Activated CD4-positive, alpha-beta T cell treated with anti-CD3 and anti-CD28 coated beads, Interleukin-2, amount 50 U/mL, for 16 hours (primary cell): ENCODE measurements at places on chromosomes 6 and 20.

DNA sequence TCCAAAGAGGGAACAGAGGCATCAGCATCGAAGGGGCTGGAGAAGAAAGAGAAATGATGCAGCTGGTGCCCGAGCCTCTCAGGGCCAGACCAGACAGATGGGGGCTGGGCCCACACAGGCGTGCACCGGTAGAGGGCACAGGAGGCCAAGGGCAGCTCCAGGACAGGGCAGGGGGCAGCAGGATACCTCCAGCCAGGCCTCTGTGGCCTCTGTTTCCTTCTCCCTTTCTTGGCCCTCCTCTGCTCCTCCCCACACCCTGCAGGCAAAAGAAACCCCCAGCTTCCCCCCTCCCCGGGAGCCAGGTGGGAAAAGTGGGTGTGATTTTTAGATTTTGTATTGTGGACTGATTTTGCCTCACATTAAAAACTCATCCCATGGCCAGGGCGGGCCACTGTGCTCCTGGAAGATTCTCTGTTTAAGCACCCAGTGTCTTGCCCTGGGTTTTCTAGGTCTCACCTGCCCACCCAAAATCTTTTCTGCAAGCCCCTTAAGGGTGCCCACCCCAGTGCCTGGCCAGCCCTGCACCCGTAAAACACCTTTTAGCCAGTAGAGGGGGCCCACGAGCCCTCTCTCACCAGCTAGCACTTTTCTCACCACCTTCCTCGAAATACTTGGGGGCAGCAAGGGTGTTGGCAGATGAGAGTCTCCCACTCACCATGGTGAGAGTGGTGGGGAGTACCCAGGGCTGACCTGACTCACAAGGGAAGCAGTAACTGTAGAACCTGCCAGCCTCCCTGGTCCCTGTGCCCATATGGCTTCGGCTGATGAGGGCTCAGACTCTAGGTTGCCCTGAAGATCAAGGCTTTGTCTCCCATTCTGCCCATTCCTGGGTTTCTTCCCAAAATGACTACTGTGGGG lies 35.7 kb upstream of the ID1 start:
- DNase-seq: peak; percentile 53

DNA sequence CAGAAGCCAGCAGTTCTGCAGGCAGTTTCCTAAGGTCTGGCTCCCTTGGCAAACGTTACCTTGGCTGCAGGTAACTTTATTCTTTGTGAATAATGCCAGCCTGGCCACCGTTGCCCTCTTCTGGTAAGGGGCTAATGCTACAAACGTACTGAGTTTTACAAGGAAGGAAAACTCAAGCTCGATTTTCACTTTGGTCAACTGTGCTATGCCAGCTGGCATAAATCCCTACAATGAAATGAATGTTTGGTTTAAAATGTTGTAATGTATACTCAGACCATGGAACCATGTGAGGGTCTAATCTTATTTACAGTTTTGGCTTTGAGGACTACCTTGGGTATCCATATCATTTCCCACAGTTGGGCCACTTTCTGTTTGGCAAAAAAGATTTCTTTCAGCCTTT lies 101.4 kb downstream of the SLX4IP start:
- peak; percentile 25 for DNase-seq

- no peak for DNase-seq
These were observed 8.8 kb upstream of the NKX2-2 start for GRCh38 chr20:21522481-21523280.

- no peak for DNase-seq
These were observed 134.7 kb downstream of the PACRG start for GRCh38 chr6:162862462-162862861.

DNA sequence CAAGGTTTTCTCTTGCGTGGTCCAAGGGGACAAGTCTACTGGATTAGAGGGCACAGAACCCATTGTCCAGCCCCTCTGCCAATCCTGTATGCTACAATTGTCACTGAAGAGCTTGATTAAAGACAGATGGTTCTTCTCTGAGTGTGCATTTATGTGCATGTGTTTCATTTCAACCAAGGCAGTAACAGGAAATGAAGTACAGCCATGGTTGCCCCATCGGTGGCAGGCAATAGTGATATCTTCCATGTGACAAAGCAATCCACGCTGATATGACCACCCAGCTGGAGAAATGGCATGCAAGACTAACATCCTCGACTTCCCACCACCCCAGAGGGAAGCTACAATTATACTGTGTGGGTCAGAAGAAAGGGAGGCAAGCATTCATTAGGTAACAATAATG lies 85.5 kb downstream of the UNC5CL start:
- no peak for DNase-seq

DNA sequence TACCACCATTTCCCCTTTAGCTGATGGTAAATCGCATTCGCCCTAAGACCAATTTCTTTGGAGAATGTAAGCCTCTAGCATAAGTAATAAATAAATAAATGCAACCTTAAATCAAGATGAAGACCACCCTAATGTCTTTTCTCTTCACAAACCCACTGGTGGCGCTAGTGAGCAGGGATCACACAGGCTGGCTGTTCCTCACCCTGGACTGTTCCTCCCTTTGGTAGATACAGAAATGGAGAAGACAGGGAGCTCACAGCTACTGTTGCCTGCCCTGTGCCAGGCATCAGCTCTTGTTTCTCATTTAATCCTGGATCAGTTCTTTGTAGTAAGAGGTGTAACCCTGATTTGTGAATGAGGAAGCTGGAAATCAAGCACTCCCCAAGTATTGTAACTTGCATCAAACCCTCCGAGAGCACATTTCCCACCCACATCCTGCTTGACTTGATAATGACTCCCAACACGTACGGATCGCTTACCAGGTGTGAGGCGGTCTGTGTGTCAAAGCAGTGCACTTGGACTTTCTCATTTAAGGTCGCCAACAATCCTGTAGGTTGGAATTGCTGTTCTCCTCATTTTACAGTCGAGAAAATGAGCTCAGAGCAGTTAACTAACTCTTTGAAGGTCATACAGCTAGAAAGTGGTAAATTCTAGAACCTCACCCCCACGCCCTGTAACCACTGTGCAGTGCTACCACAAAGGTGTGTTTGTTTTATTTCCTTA lies 236.1 kb downstream of the TSHZ2 start:
- peak; percentile 12 for DNase-seq

- DNase-seq: no peak
These were observed 27.8 kb downstream of the CHRNA4 start for GRCh38 chr20:63333241-63333836.

GRCh38 chr6:38164131-38164481 lies 344.6 kb downstream of the ZFAND3 start:
- DNase-seq: no peak

- DNase-seq: no peak
These were observed 25.7 kb upstream of the POU3F2 start for GRCh38 chr6:98808541-98809210.

- peak; percentile 47 for DNase-seq
These were observed 70.5 kb downstream of the FAM217A start for GRCh38 chr6:4008324-4009047.

- DNase-seq: no peak
These were observed 3.8 kb upstream of the BLTP3A start for GRCh38 chr6:34788111-34788510.

DNA sequence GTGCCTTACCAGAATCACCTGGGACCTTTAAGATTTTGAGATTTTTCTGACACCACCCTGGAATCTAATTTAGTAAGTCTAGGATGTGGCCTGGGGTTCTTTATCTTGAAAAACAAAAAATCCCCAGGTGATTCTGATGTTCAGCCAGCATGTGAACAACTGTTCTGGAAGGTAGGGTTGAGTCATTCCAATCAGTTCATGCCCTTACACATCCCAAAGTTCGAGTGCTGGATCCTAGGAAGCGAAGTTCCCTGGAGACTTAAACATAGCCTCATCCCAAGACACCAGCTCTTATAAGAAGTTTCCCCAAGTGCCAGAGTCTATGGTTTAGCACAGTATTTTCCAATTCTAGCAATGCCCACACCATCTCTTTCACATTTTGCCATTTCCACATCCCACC lies 6.3 kb upstream of the TSHZ2 start:
- no peak for DNase-seq

- no peak for DNase-seq
These were observed 84.2 kb upstream of the RGS17 start for GRCh38 chr6:153215242-153215641.

GRCh38 chr6:144758602-144759001 lies 473.5 kb downstream of the UTRN start:
- peak; percentile 17 for DNase-seq

DNA sequence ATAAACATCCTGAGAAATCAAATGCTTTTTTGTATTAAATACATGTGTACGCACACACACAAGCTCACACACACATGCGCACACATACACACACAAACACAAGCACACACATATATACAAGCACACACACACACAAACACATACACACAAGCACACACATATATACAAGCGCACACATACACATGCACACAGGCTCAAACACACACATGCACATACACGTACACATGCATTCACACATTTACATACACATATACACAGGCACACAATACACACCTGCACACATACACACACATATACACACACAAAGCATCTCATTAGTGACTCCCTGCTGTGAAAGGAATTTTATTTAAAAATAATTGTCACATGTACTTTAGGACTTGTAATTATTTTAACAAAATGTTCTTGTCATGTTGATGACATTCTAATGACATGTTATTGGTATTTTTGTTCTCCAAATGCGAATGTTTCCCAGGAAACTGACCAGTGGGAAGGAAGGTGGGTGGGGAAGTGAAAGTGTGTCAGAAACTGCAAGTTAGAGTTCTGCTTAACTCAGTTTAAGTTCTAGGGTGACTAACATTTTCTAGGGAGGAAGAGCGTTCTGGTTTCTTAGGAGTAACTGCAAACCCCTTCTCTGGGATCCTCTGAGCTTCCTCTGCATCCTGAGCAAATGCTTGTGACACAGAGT lies 113.9 kb upstream of the ZNF217 start:
- peak; percentile 61 for DNase-seq

- DNase-seq: no peak
These were observed 3.4 kb upstream of the DACT2 start for GRCh38 chr6:168322966-168323365.

- DNase-seq: no peak
These were observed 82.3 kb upstream of the GCM1 start for GRCh38 chr6:53230775-53231467.

- DNase-seq: no peak
These were observed 16.4 kb upstream of the BMP7 start for GRCh38 chr20:57282670-57283361.

DNA sequence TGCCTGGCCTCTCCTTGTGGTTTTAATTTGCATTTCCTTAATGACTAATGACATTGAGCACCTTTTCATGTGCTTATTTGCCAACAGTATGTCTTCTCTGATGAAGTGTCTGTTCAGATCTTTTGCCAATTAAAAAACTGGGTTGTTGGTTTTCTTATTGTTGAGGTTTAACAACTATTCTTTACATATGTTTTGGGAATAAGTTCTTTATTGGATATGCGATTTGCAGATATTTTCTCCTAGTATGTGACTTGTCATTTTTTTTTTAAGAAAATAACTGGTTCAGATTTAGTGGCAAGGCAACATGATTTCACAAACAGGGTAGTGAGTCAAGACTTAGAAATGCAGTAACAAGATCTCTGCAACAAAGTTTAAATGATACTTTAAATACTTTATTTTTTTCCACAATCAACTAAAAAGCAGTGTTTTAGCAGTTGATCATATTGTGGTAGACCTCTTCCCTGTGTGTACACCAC lies 67.8 kb downstream of the TIAM2 start:
- DNase-seq: no peak

GRCh38 chr20:46831633-46832011 lies 63.0 kb upstream of the EYA2 start:
- DNase-seq: peak; percentile 28

- DNase-seq: no peak
These were observed 499 bp downstream of the TTI1 start for GRCh38 chr20:38032585-38033329.

DNA sequence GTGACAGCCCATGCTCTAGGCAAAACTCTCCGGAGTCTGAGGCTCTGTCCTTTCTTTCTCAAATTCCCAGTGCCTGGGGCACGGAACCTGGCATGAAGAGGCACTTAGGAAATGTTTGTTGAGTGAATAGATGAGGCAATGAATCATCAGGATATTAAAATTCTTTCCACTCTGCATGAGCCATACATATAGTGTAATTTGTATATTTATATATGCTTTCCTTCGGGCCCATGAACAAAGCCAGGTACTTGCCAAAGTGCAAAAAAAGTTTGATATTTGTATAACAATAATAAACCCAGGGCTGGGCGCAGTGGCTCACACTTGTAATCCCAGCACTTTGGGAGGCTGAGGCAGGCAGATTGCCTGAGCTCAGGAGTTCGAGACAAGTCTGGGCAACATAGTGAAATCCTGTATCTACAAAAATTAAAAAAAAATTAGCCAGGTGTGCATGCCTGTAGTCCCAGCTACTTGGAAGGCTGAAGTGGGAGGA lies 212.3 kb upstream of the ZNF217 start:
- DNase-seq: no peak
